Kidney glomerular epithelial cell (primary cell): ENCODE measurements at places on chromosomes 6 and 20.

- no peak for DNase-seq
Observed at GRCh38 chr6:136751522-136751956, 40.7 kb downstream of the MAP3K5 start.

DNA sequence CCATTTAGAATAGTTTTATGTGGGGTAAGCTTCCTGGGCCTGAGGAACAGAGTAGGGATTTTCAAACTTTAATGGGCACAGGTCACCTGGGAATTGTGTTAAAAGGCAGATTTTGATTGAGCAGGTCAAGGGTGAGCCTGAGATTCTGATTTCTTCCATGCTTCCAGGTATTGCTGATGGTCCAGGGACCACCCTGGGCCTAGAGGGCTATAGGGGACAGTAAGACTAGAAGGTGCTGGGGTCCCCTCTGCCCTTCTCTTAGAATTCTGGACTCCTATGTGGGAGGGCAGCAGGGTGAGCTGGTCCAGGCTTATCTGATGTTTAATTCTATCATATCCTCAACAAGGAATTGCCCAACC lies 2.6 kb downstream of the DDR1 start:
- DNase-seq = no peak

- peak; percentile 2 for DNase-seq
Observed at GRCh38 chr6:167306401-167306998, 15.4 kb downstream of the UNC93A start.

- no peak for DNase-seq
Observed at GRCh38 chr6:36224918-36225461, 28.4 kb downstream of the BRPF3 start.

GRCh38 chr20:56458206-56458821 lies 10.1 kb upstream of the RTF2 start:
- no peak for DNase-seq

DNA sequence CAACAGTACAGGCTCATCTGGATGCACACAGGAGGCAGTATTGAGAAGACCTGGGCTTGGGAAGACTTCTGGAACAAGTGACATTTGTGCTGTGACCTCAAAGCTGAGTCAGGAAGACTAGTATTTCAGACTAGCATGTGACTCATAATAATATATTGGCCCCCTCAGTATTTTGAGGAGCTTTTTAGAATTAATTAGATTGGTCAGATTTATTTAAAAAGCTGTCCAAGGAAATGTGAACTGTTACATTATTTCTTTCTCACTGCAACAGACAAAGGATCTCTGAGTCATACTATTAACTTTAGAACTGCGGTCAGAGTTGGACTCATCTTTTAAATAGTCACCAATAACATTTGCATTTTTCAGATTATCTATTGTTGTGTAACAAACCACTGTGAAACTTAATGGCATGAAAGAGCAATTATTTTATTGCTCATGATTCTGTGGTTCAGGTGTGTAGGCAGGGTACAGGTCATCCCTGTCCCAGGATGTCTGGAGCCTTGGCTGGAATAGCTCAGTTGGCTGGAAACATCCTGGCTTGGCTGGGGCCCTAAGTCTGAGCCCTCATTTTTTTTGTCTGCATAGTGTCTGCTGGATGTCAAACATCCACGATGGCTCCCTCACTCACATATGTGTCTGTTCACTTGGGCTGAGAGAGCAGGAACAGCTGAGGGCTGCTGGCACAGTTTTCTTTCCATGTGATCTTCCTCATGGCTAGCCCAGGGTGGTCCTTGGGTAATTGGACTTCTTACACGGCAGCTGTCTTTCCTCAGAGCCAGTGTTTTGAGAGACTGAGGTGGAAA lies 46.9 kb downstream of the MAP3K4 start:
- peak; percentile 100 for DNase-seq

GRCh38 chr20:2312876-2313275 lies 17.1 kb downstream of the TGM3 start:
- no peak for DNase-seq

DNA sequence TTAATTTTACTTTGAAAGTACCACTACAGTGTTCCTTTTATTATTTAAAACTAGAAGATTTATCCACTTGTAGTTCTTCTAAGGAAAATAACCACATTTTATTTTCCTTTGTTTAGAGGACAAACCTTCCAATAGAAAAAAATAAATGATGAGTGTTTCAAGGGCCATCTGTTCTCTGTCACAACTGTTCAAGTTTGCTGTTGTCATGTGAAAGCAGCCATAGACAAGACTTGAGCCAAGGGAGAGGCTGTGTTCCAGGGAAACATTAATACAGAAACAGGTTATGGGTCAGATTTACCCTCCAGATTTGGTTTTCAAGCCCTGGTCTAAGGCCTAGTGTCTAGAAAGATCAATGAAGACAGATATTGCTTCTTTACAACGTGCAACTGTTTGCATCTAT lies 463.6 kb downstream of the C6orf118 start:
- DNase-seq = no peak

- DNase-seq = no peak
Observed at GRCh38 chr6:28978959-28979561, 26.1 kb downstream of the ZNF311 start.

- DNase-seq = peak; percentile 27
Observed at GRCh38 chr20:24102749-24103333, 114.3 kb upstream of the GGTLC1 start.

DNA sequence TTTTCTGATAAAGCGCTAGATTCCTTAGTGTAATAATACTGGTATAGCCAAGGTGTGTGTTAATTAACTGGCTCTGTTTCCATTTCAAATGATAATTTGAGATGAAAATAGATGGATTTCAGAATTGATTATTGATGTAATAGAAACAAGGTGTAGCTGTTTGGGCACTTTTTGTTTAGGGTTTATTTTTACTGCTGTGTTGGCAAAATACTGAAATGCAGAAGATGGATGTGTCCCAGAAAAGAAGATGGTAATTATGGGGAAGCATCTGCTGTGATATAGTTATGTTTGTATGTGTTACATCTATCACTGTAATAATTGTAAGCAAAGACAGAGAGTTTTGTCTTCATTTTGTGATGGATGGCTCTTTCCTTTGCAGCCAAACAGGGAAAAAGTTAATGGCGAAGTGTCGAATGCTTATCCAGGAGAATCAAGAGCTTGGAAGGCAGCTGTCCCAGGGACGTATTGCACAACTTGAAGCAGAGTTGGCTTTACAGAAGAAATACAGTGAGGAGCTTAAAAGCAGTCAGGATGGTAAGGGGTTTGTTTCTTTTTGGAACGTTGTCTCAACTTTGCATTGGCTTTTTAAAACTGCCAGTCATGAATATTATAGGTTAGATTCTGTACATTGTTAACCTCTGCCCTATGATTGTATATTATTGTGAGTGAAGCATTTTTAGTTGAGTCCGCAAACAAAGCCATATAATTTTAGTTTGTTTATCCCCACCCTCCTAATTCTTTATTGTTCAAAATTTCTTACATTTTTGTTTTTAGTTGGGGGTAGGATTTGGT lies 8.6 kb upstream of the ACAT2 start:
- DNase-seq = no peak

- peak; percentile 58 for DNase-seq
Observed at GRCh38 chr20:45157962-45158361, 16.7 kb upstream of the PI3 start.

- no peak for DNase-seq
Observed at GRCh38 chr6:33695451-33695887, 16.0 kb downstream of the UQCC2 start.

GRCh38 chr6:136779682-136780081 lies 12.6 kb downstream of the MAP3K5 start:
- DNase-seq = no peak

DNA sequence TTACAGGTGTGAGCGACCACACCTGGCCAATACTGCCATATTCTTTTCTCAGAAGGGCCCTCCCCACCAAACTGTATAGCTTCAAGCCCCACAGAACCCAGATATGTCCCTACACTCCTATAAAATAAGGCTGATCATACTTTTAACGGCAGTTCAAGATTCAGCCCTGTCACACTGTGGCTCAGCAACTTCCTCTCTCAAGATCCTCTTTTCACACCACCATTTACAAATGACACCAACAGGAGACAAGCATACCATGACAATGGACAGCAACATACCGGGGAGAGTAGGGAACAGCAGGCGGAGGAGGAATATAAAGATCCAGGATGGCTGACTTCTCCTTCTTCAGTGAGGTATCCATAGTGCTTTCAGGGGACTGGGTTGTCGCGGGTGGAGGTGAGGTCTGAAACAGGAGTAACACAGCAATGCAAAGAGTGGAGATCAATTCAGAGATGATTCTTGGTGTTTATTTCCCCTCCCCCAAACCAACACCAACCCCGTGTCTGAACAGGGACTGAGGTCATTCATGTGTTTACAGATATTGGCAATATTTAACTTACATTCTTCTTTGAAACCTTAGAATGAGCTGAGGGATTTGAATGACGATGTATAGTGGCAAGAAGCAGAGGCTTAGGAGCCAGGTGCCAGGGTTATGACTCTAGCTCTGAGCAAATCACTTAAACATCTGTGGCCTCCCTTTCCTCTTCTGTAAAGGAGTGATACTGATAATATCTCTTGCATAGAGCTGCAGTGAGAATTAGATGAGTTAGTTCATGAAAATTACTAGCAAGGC lies 57.6 kb upstream of the IPCEF1 start:
- DNase-seq = no peak

- DNase-seq = no peak
Observed at GRCh38 chr6:16227048-16227562, 11.3 kb upstream of the GMPR start.

GRCh38 chr20:50317116-50317515 lies 126.5 kb downstream of the CEBPB start:
- DNase-seq = no peak

- DNase-seq = no peak
Observed at GRCh38 chr20:53898556-53898931, 171.8 kb downstream of the BCAS1 start.

GRCh38 chr6:140345935-140346334 lies 971.5 kb upstream of the CITED2 start:
- DNase-seq = no peak

GRCh38 chr6:30219244-30219643 lies 6.0 kb upstream of the TRIM26 start:
- DNase-seq = peak; percentile 39

DNA sequence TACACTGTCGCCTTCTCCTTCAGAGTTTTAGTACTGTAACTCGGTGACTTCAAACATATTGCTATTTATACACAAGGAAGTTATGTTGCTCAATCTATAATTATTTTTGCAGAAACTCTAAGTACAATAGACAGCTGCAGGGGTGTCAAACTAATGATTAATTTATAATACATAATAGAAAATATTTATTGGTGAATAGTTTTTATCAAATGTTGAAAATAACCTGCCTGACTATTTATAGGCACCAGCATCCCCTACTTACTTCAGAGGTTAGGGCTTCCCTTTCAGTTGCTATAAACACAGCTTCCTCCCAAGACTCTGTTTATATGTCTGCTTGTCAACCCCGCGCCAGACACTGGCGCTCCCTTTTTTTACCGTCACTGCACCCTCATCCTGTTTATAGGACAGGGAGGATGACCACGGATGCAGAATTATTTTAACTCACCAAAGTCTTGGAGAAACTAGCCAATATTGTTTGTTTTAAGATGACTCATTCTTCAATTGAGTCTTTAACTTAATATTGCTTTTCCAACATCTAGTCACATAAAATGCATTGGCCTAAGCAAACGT lies 225.0 kb downstream of the ALDH8A1 start:
- DNase-seq = peak; percentile 33

DNA sequence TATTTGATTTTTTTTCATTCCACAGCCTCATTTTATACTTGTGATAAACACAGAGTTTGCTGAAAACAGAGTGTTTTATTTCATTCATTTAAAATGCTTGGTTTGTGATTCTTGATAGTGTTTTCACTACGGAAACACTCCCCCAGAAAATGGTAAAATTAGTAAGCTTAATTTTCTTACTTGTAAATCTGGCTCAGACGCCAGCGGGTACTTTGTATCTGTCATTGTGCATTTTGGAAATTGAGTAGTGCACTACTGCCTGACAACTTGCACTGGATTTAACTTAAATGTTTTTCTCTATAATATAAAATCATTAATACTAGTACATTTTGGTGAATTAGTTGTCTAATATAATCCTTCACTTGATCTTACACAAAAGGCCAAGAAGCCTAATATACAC lies 37.0 kb upstream of the HINT3 start:
- no peak for DNase-seq

- no peak for DNase-seq
Observed at GRCh38 chr20:37259865-37260264, 1.7 kb downstream of the GHRH start.

GRCh38 chr6:141133836-141134235 lies 998.9 kb upstream of the GJE1 start:
- DNase-seq = no peak

- DNase-seq = peak; percentile 47
Observed at GRCh38 chr6:148530394-148530953, 187.8 kb downstream of the SASH1 start.

- no peak for DNase-seq
Observed at GRCh38 chr6:130893277-130893676, 66.1 kb downstream of the SMLR1 start.

- DNase-seq = peak; percentile 61
Observed at GRCh38 chr6:13113981-13114593, 214.2 kb downstream of the TBC1D7 start.

DNA sequence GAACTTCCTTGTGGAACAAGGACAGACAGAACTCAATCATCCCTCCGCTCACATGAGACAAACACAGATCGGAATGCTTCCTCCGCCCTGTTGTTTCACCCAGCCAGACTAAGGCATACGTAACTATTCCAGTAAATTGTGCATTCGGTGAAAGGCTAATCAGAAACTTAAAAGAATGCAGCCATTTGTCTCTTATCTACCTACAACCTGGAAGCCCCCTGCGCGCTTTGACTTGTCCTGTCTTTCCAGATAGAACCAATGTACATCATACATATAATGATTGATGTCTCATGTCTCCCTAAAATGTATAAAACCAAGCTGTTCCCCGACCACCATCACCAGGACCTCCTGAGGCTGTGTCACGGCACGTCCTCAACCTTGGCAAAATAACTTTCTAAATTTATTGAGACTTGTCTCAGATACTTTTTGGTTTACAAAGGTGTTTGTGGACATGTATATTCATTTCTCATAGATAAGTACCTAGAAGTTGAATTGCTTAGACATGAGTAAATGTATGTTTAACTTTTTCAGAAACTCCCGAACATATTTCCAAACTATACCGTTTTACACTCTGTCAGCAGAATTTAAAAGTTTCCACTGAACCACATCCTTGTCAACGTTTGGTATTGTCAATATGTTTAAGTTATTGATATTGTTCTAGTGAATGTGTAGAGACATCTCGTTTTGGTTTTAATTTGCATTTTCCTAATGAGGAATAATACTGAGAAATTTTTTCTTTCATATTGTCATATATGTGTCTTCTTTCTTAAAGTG lies 197.6 kb upstream of the THBS2 start:
- DNase-seq = peak; percentile 31

DNA sequence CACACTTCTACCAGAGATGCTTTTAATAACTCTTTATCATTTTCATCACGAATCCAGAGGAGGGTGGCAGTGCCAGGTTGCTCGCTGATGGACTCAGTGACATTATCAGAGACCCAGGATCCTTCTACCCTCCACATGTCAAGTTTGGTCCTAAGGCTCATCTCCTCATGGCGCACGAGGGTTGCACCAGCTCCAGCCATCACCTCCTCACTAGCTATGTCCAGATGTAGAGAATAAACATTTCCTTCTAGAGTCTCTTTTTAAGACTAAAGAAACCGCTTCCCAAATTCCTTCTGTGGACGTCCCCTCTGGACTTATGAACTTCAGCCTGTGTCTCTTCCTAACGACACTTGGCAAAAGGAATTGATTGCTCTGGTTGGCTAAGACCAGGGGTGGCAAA lies 178.7 kb downstream of the BMP7 start:
- DNase-seq = no peak

- DNase-seq = peak; percentile 26
Observed at GRCh38 chr6:144931172-144932035, 646.3 kb downstream of the UTRN start.
